ENCODE measurements at places on chromosomes 5 and 9.

DNA sequence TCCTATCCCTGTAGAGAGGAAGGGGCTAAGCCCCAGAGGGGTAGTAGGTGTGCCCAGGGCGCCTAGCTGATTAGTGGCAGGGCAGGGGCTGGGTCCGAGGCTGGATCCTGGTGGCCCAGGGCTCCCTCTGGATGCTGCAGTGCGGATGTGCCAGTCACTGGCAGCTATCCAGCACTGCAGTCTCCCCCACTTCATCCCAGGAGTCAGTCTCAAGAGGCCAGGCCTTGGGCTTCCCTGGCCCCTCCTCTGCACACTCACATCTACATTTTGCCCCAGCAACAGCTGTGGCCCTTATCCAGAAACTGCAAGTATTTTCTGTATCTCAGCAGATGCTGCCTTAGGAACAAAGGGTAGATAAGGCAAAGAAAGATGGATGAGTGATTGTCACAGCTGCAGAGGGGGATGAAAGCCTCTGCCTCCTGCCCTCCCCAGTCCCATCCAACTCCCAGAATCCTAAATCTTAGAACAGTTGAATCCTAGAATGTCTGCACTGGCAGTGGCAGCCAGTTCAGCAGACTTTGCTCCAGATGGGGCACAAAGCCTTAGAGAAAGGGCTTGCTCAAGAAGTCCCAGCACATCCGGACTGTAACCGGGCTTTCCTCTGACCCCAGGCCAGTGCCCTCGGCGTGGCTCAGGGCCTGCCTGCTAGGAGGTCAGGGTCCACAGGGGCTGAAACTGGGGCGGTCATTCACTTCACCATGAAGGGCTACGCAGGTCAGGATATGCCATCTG lies 1.6 kb downstream of the ANXA6 start:
- DNase-seq: no peak

DNA sequence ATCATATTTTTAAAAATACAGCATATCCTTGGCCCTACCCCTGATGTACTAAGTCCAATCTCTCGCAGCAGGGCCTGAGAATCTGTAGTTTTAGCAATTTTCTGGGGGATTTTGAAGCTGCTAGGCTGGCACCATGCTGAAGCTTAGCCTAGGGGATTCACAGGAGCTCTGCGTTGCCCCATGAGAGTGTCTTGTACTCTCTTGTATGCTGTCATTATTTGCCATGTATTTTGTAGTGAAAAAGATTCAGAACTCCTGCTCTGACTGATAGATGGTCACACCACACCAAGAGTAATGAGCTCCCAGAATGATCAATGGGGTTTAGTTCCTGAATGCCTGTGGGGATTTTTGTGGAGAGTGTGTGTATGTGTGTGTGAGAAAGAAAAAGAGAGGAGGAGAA lies 20.7 kb upstream of the TRMT10B start:
- no peak for DNase-seq

DNA sequence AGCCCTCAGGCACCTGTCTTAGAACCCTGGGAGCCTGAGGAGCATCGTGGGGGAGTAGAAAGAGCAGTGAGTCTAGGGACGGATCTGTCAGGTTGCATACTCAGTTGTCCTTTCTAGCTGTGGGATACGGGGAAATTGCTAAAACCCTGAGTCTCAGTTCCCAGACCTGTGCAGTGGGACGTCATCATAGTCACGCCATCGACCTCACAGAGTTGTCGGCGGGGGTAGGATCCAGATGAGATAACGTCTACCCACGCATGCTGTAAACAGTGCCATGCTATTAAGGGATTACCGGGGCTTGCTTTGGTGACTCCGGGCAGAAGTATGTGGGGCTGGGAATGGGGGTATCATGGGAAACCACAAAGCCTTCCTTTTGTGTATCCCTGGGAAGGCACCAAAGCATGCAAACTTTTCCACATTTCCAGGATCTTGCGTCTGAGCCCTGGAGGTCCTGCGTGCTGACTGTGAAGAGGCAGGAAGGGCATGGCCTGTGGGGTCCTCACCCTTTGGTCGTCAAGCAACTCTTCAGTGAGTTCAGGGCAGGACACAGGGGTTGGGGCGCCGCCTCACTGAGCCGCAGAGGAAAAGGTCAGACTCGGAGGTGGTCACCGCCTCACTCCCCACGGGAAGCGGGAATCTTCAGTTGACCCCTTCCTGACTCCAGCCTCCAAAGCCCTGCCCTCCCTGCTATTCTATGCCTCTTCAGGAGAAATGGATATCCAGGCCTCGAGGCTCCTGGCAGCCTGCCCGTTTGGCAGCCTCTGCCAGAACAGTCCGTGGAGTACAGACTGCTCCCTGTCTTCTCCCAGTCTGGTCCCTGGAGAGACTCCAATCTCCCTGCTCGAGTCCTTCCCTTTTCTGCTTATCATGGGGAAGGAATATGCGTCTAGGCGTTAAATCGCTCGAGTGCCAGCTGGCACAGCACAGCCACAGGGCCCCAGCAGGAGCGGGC lies 186.8 kb upstream of the KLF9 start:
- no peak for DNase-seq

GRCh38 chr9:38445154-38446043 lies 21.1 kb upstream of the IGFBPL1 start:
- DNase-seq: no peak

GRCh38 chr9:130010151-130010988 lies 32.6 kb downstream of the FNBP1 start:
- no peak for DNase-seq

- DNase-seq: no peak
Measured at GRCh38 chr5:103066326-103066725, 53.6 kb downstream of the GIN1 start.

Measured in T-helper 2 cell treated with Interferon-gamma antibody and Interleukin-4, amounts not matched to agents 5 μg/mL and 100 μg/mL, for 36 hours (primary cell).